ENCODE measurements at places on chromosomes 4 and X. TPM values are rescaled to one million over a fixed set of nuclear protein-coding genes. Genes with fewer than 3 reads are reported as not detected.

Gene CXCL1
- total RNA-seq = 0.69 TPM

Gene TMPRSS11B
- not detected for total RNA-seq

Gene MAGEA12
- not detected for total RNA-seq

Gene CDKL2
- total RNA-seq = 1.4 TPM

Gene HS3ST1
- 1.7 TPM for total RNA-seq

Gene PDK3
- total RNA-seq = 24.8 TPM

Gene MORF4L2
- 340 TPM for total RNA-seq

Gene GPR78
- 3.0 TPM for total RNA-seq

Measured in H1 (cell line).